ENCODE measurements at places on chromosomes 3 and 15.

- no peak for DNase-seq
Observed at GRCh38 chr3:191502583-191502982, 41.6 kb downstream of the PYDC2 start.

GRCh38 chr15:43771816-43772215 is 5.0 kb downstream of the ELL3 start:
- DNase-seq = no peak

- no peak for DNase-seq
Observed at GRCh38 chr15:94770199-94770598, 538.8 kb downstream of the MCTP2 start.

GRCh38 chr3:42685891-42686820 is 819 bp downstream of the KLHL40 start:
- DNase-seq = no peak

Measured in activated T-cell treated with anti-CD3 and anti-CD28 coated beads for 1 hour (primary cell).